ENCODE measurements at places on chromosomes 5 and 9.

DNA sequence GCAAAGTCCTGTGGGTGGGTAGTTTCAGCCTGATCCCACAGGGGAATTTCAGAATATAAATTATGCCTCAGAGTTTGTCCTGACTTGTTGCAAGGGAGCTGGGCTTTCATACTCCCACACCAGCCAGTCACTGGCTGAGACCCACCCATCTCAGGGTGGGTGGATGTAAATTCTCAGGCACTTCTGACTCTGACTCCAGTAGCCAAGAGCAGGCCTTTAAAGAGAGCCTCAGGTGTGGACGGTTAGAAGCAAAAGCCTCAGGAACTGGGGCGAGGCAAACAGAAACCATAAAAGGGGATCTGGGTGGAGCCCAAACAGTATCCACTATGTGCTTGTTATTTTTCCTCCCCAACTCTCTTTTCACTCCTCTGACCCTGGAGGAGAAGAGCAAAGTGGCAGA, 28.6 kb upstream of the FBXW11 start:
- no peak for DNase-seq

DNA sequence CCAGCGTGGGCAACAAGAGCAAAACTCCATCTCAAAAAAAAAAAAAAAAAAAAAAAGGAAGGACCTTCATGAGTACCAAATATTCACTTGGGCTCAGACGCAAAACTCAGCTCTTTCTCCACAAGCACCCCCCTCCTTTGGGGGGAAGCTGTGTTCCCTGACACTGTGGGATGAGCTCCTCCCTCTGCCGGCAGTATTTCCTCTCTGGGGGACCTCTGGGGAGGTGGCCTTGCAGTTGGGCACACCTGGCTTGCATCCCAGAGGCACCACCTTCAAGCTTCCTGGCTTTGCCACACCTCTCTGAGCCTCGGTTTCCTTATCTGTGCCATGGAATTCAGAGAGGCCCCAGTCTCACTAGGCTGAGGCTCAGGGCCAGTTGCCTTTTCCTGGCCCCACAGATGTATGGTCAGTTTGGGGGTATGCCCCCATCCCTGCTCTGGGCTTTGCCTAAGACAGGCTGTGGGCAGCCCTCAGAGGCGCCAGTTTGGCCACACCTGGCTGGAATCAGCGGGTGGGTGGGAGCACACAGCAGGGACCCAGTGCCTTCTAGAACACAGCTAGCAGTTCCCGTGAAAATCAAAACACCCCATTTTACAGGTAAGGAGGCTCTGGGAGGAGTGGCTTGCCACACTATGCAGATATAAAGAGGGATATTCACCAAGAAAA, 157.5 kb upstream of the IER5L start:
- DNase-seq: no peak

GRCh38 chr5:55305345-55305744, 2.1 kb downstream of the DHX29 start:
- DNase-seq: no peak

- no peak for DNase-seq
These were observed 308.8 kb downstream of the PJA2 start for GRCh38 chr5:109100971-109101370.

DNA sequence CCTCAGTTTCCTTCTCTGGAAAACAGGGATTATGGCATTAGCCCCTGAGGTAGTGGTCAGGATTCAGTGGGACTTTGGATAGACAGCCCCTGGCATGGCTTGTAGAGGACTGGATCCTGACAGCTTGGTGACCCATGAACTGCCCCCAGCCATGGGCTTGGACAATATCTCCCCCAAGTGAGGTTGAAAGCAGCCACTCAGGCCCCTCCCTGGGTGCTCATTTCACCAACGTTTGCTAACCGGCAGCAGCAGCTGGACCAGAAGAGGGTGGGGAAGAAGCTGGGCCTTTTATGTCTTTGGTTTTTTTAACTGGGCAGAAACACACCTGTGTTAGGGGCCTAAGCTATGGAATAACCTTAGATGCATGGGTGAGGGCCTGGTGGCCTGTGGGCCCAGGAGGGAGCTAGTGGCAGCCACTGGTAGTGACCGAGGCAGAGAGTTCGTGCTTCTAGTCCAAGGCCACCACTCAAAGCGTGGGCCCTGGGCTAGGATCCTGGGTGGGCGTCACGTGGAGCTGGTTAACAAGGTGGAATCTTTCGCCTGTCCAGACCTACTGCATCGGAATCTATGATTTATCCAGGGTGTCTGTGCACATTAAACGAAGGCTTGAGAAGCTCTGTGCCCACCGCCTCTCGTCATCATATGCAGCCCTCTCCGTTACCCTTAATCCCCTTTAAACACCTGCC, 1.9 kb downstream of the SLC2A8 start:
- DNase-seq: no peak

DNA sequence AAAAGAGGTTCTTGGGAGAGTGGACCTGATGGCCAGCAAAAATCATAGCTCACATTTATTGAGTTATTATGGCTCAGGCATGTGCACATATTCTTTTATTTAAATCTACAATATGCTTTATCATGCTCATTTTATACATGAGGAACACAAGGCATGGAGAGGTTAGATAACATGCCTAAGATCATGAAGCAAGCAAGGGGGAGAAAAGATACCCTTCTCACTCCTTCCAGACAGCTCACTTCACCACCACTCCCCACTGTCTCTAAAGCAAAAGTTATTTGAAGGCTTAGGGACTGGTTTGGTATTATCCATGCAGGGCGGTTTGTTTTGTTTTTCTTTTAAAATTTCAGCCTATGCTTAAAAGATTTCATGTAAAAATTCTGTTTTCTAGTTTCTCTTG, 59.0 kb upstream of the PDE8B start:
- DNase-seq: no peak

DNA sequence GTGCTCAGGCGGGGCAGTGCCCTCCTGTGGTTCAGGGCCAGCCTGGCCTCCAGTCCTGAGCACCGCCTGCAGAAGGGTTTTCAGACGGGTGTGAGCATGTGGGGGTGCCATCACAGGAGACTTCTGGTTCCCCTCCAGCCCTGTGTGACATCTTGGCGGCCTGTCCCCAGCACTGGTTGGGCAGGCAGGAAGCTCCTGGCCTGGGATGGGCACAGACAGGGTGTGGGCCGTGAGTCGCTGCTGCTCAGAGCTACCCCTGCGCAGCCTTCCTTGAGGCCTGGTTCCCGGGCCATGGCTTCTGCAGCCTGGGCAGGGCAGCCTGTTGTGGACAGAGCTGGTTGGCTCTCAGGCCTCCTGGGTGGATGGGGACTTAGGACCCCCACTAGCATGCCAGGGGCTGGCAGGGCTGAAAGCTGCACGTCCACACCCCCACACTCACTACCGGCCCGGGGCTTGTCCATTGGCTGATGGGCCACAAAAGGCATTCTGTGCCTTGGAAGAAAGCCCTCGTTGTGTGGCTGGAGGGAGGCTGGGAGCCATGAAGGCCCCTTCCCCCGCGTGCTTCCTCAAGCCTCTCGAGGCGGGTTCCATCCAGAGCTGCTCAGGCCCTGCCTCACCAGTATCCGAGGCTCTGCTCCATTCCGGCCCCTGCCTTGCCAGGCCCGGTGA, 58.7 kb downstream of the RXRA start:
- peak; percentile 61 for DNase-seq

DNA sequence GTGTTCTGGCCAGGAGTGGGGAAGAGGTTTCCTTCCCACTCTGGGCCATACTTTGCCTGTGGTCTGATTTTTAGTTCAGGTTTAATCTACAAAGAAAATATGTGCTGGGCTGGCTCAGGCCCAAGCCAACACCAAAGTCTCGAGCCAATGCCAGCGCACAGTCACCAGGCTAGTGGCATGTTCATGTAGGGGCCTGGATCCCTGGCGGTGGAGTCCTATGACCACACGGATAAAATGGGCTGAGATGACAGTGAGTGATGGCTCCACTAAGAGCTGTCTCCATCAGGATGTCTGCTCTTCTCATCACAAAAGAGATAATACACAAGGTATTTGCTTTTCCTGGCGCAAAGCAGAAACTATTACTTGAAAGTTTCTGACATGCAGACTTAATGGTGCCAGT, 92.9 kb upstream of the PTPN3 start:
- DNase-seq: no peak

GRCh38 chr9:116208417-116209232, 55.0 kb downstream of the PAPPA start:
- DNase-seq: no peak

DNA sequence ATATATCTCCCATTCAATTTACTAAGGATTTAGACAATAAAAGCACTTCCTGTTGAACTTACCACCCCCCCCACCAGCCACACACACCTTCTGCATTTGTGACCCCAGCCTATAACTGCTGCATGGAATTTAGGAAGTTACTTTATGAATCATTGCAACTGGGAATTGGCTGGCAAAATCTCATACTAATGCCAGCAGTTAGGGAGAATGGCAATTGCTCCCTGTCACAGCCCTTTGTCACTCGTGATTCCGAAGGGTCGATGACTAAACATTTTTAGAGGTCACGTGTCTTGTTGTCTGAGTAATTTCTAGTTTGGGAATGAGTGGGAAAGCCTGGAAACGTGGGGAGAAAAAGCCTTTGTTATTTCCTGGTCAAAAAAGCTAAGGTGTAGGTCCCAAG, 46.6 kb upstream of the PCA3 start:
- DNase-seq: no peak

DNA sequence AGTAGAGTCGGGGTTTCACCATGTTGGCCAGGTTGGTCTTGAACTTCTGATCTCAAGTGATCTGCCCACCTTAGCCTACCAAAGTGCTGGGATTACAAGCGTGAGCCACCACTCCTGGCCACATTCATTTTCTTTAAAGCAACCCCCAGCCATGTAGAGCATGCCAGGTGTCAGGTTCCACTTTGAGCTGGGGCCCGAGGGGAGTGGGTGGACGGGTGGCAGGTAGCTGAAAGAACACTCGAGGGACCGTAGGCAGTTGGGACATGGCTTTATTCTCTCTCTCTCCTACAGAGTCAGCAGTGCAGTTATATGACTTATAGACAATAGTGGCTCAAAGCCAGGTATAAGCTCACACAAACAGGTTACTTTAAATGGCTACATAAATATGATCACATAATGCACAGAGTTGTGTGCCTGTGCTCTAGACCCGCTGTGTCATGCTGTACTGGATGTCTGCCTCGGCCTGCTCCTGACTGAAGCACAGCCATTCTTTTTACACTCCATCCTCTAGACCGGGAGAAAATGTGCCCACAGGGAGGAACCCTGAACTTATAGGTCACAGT, 60.5 kb upstream of the FAM120A start:
- DNase-seq: no peak

DNA sequence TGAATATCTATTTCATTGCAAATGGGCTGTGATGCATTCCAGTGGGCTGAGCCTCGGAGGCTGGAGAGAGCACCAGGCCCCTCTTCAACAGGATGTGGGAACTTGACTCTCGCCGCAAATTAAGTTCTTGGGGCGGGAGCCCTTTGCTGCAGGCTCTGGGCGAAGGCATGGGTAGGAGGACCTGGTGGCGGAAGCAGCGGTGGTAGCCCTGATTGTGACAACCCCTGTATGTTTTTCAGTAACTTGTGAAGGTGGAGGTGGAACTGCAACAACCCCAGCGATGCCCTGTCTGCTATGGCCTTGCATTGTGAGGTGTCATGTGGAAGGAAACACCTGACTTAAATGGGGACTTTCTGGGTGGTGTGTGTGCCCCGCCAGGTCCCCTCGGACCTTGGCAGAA, 9.4 kb downstream of the FYB1 start:
- peak; percentile 63 for DNase-seq

DNA sequence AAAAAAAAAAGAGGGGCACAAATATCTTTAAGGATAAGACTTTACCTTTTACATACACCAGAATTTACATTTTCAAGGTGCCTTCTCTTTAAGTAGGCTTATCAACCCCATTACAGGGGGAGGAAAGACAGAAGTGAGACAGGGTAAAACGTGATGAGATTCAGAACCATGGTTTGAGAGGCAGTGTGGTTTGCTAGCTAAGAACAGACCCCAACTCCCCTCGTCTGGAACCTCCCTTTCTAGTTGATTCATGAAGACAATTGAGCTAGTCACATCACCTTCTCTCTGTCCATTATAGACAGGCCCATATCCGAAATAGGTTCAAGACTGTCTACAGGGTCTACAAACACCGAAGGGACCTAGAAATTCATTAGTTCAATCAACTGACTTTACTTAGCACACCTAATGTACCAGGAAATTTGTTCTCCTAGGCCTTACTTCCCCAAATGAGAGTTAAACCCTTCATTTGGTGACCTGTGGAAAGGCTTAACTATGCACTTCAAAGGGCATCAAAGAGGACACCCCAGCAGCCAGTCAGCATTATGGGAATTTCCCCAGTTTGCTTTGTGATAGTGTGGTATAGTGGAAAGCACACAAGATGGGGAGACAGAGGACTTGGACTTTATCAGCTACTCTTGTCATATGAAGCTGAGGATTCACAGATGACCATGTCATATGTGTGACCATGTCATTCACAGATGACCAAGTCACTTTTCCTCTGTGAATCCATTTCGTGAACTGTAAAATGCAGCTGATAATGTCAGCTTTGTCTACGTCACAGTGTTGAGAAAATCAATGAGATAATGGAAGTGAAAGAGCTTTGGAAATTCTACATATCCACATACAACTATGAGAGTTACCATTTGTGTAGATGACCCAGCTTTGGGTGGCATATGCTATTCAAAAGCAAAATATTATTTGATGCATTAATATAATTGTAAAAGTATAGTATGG, 40.2 kb upstream of the CYFIP2 start:
- DNase-seq: no peak

- no peak for DNase-seq
These were observed 73.7 kb upstream of the MTAP start for GRCh38 chr9:21728781-21729180.

GRCh38 chr5:11851416-11851815, 52.8 kb downstream of the CTNND2 start:
- peak; percentile 93 for DNase-seq

DNA sequence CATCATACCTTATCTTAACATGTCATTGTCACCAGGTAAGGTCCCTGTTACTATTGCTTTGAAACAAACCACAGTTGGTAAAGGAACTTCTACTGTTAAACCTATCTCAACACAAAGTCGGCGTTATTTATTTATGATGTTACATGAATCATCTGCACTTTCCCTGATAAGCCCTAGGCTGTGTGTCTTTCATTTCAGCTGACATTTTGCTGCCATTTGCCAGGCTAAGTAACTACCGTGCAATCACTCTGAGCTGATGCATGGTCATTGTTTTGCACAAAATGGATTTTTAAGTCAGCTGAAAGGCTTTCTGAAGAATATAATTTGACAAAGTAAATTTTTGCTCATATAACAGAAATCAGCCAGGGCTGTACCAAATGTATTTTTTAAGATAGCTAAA, 546.5 kb downstream of the ZNF608 start:
- no peak for DNase-seq

DNA sequence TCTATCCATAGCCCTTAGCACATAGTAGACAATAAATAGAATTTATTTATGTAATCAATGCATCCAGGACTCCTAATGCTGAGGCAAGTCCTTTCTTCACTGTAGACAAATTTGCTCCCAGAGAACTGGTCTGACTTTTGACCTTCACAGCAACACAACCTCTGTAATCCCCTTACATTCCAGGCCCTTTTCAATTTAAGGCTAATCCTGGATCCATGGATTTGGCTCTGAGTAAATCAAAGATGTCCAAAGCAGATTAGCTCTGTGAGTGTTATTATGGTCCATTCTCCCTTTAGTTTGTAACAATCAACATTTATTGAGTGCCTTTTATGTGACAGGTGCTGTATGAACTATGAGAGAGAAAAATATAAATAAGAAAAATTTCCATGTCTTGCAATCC, 27.4 kb upstream of the TMC1 start:
- no peak for DNase-seq

GRCh38 chr9:107488375-107489143, 1.0 kb downstream of the KLF4 start:
- peak; percentile 75 for DNase-seq

- peak; percentile 95 for DNase-seq
These were observed 28.6 kb downstream of the PCDH1 start for GRCh38 chr5:141849415-141850243.
